CD4-positive, alpha-beta T cell treated with Interleukin-10 for 1 hour (primary cell): ENCODE measurements at places on chromosomes 7 and 10.

DNA sequence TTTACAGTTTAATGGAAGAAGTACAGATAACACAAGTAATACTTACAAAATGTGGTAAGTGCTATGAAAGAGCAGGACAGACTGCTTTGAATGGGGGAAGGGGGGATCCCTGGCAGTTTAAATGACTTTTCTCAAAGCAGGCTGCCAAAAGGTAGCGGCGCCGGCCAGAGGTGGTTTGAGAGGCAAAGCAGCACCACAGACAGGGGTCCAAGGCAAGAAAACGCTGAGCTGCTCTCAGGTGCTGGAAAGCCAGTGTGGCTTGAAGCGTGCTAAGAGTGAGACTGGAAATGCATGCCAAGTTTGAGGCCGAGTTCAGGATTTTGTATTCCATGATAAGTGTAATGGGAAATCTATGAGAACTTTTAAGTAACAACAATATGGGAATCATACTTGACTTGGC, 437.7 kb downstream of the AUTS2 start:
- no peak for DNase-seq

GRCh38 chr7:31070991-31071644, 19.0 kb downstream of the ADCYAP1R1 start:
- no peak for DNase-seq

GRCh38 chr7:153090764-153091163, 331.2 kb downstream of the ACTR3B start:
- DNase-seq = no peak

DNA sequence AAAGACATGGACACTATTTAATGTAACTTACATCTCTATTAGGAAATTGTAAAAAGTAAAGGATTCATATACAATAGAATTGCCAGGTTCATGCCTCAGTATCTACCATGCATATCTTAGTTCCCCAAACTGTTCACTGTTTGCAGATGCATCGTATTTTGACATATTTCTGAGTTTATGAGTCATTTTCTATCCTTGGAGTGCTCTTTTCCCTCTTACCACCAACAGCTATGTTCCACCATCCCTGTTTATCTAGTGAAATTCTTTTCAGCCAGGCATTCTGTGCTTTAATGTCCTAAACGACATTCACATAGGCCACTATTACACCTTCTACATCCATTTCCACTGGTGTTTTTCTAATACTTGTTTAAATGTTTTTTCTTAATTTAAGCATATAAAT, 139.4 kb upstream of the HPS1 start:
- no peak for DNase-seq
